ENCODE measurements at places on chromosomes 6 and 20. TPM values are rescaled to one million over a fixed set of nuclear protein-coding genes. Genes with fewer than 3 reads are reported as not detected.

The CAGE1 gene
- total RNA-seq: not detected

The GPX5 gene
- not detected for total RNA-seq

The DNAAF9 gene
- total RNA-seq: 6.7 TPM

The SIRPB1 gene
- not detected for total RNA-seq

The TMEM242 gene
- total RNA-seq: 7.1 TPM

The LAMA4 gene
- total RNA-seq: 0.38 TPM

The TULP1 gene
- total RNA-seq: not detected

All from bronchial epithelial cell (primary cell).